Activated CD4-positive, alpha-beta T cell treated with anti-CD3 and anti-CD28 coated beads, Interleukin-10, Interleukin-2, amounts not matched to agents 100 ng/mL and 50 ng/mL, durations not matched to agents 16 hours and 8 hours (primary cell): ENCODE measurements at places on chromosomes 7 and 10.
A peak's percentile ranks its signal among the peaks of the same experiment; 100 is the strongest.

- DNase-seq, result peak; percentile 65
These were observed 85.1 kb downstream of the SNX13 start for GRCh38 chr7:17855202-17855601.

- no peak for DNase-seq
These were observed 63.9 kb downstream of the TPK1 start for GRCh38 chr7:144771927-144772326.

- no peak for DNase-seq
These were observed 11.6 kb downstream of the NAMPT start for GRCh38 chr7:106273009-106273668.

GRCh38 chr7:2517026-2517425 is 2.5 kb upstream of the LFNG start:
- DNase-seq, result no peak

DNA sequence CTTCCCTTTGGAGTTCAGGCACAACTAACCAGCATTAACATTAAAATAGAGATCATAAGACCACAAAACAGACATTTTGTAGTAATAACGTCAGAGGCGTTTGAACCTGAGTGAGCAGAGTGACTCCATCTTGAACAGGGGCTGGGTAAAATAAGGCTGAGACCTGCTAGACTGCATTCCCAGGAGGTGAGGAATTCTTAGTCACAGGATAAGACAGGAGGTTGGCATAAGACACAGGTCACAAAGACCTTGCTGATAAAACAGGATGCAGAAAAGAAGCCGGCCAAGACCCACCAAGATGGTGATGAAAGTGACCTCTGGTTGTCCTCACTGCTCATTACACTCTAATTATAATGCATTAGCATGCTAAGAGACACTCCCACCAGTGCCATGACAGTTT is 493.2 kb upstream of the AUTS2 start:
- no peak for DNase-seq

DNA sequence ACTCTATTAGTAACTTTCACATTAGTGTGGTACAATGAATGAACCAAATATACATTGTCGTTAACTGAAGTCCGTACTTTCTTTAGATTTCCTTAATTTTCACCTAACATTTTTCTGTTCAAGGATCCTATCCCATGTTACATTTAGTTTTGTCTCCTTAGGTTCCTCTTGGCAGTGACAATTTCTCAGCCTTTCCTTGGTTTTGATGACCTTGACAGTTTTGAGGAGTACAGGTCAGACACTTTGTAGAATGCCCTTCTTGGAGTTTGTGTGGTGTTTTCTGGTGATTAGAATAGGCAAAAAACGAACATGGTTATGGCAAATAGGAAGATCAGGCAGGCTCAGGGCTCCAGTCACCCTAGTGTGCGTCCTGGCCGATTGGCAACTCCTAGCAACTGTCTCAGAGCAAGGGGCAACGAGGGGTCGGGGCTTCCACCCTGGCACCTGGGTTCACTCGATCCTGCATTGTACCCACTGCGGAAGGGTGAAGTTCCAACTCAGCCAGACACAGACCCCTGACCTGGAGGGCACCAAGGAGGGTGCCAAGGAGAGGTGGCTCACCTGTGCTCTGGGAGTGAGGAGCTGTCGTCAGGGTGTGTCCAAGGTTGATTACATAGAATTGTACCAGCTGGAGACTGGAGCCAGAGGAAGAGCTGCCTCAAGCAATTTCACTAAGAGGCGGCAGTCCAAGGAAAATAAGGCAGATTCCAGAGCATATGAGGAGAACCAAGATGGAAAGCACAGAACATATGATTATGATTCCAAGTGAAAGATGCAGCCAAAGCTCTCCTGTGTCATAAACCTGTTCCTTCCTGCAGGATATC is 37.5 kb downstream of the PAPSS2 start:
- no peak for DNase-seq

GRCh38 chr7:66741710-66742049 is 1.1 kb downstream of the RABGEF1 start:
- DNase-seq, result no peak
